ENCODE measurements at places on chromosomes 4 and X.

DNA sequence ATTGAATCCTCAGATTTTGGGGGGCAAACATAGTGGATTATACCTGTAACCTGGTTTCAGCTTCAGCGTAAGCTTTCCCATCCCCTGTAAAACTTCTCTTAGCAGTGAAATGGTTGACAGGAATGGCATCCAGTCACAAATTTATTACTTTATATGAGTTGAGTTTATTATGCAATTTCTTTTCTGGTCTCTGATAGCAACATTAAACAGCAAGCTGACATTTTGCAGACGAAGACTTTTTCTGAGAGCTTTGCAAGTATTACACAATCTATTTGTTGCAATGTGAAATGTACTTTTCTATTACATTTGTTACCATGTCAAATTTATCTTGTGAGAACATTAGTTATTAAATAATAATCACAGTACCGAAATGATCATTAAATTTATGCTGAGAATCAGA, 60.6 kb downstream of the GSPT2 start:
- DNase-seq: no peak

GRCh38 chr4:37219242-37219641, 25.3 kb upstream of the NWD2 start:
- no peak for DNase-seq

GRCh38 chr4:44446801-44447562, 1.6 kb downstream of the KCTD8 start:
- no peak for DNase-seq

- no peak for DNase-seq
These were observed 109.1 kb downstream of the PHEX start for GRCh38 chrX:22141047-22141730.

All from H4 (cell line).